ENCODE measurements at places on chromosomes 4 and X.

GRCh38 chr4:102318526-102318925 is 26.8 kb downstream of the SLC39A8 start:
- no peaks in the 10 kb centered on the region for H3K36me3 ChIP-seq
- no peaks in the 10 kb centered on the region for H3K4me1 ChIP-seq
- no peak overlapping the region for H3K27ac ChIP-seq
- H3K27me3 ChIP-seq: no peaks in the 10 kb centered on the region
- no peak for DNase-seq

DNA sequence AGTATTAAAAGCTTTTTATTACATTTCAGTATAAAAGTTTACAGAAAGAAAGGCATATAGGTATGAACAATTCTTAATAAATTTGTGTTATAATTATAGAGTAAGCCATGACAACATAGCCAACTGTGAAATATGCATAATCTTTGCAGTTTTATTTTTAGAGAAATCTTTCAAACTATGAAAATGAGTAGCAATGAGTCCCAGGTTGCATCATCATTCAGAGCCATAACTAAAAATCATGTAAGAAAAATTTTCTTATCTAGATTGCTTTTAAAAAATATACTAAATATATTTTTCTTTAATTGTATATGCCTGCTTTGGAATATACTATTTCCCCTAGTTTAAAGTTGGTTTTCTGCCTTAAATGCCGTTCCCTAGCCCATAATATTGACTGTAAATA is 54.8 kb upstream of the NAF1 start:
- H3K27ac ChIP-seq: no peak overlapping the region
- no peak overlapping the region for H3K4me3 ChIP-seq

DNA sequence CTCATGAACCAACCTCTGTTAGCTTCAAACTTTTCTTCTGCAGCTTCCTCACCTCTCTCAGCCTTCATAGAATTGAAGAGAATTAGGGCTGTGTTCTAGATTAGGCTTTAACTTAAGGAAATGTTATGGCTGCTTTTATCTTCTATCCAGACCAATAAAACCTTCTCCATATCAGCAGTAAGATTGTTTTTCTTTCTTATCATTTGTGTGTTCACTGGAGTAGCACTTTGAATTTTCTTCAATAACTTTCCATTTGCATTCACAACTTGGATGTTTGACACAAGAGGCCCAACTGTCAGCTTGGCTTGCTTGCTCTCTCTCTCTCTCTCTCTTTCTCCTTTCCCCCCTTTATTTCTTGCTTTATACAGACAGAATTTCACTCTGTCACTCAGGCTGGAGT is 22.8 kb upstream of the SOWAHB start:
- no peak overlapping the region for H3K4me3 ChIP-seq
- no peak for DNase-seq
- H3K36me3 ChIP-seq: peaks cover 6% of the 10 kb centered on the region
- no peaks in the 10 kb centered on the region for H3K4me1 ChIP-seq
- no peak overlapping the region for H3K27ac ChIP-seq

DNA sequence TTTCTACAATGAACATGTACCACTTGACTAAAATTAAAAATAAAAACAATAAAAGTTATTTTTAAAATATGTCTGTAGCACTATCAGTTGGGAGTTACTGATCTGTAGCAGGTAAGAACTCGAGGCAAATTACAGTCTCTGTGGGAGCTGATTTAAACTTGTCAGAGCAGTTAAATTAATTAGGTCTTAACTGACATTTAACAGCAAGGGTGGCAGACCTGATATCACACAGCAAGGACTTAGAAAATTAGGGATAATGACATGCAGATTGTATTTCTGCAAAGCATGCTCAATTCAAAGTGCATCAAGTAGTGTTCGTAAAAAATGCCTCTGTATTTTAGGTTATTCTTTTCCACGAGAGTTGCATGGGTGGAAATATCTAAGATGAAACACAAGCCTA is 208.9 kb downstream of the SPATA18 start:
- no peaks in the 10 kb centered on the region for H3K27me3 ChIP-seq
- H3K4me1 ChIP-seq: no peaks in the 10 kb centered on the region
- H3K36me3 ChIP-seq: no peaks in the 10 kb centered on the region
- H3K4me3 ChIP-seq: no peak overlapping the region
- DNase-seq: no peak

- H3K27ac ChIP-seq: peak overlapping the region; percentile 33
- H3K27me3 ChIP-seq: peaks cover 2% of the 10 kb centered on the region
- H3K4me1 ChIP-seq: peaks cover 28% of the 10 kb centered on the region
- DNase-seq: no peak
- H3K36me3 ChIP-seq: no peaks in the 10 kb centered on the region
Observed at GRCh38 chr4:76688619-76689144, 209.3 kb downstream of the SOWAHB start.

GRCh38 chrX:51163730-51164129 is 168.9 kb upstream of the NUDT10 start:
- no peak overlapping the region for H3K4me3 ChIP-seq
- H3K27ac ChIP-seq: no peak overlapping the region
- H3K4me1 ChIP-seq: no peaks in the 10 kb centered on the region
- no peaks in the 10 kb centered on the region for H3K36me3 ChIP-seq
- no peaks in the 10 kb centered on the region for H3K27me3 ChIP-seq

DNA sequence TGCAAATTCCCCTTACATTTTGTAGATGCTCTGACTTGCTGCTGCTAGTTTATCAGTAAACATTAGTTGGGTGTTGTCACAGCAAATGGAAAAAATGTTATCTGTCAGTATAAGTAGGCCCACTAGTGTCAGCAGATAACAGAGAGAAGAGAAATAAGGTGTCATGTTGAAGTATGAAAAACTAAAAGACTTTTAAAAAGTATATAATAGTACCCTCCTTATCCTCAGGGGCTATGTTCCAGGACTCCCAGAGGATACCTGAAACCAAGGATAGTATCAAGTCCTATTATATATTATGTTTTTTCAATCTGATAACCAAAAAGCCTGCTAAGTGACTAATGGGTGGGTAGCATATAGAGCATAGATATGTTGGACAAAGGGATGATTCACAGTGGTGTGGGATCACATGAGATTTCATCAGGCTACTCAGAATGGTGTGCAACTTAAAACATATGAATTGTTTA is 11.6 kb upstream of the BMP2K start:
- H3K27ac ChIP-seq: no peak overlapping the region
- no peak overlapping the region for H3K4me3 ChIP-seq
- H3K4me1 ChIP-seq: no peaks in the 10 kb centered on the region
- no peaks in the 10 kb centered on the region for H3K27me3 ChIP-seq
- DNase-seq: no peak

DNA sequence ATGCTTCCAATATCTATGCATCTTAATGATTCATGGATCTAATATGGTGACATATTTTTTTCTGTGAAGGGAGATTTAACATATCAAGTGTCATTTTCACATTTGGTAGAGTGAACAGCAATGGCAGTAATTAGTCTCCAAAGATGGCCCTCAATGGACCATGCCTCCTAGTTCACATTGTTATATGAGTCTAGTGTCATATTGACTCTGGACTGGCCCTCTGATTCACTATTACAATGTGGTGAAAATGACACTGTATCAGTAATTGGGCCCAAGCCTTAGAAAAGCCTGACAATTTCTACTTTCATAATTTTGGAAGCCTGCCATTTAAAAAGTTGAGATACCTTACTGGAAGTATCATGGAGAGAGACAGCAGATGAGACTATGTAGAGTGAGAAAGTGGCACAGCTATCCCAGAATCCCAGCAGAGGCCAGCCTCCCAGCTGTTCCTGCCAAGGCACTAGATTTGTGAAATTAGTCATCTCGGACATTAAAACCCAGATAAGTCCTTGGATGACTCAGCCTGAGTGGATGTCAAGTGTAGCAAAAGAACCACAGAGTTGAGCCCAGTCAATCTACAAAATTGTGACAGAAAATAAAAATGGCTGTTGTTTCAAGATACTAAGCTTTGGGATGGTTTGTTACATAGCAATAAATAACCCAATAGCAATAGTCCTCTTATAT is 68.4 kb downstream of the ARHGEF38 start:
- no peak overlapping the region for H3K4me3 ChIP-seq
- H3K27ac ChIP-seq: no peak overlapping the region
- H3K36me3 ChIP-seq: no peaks in the 10 kb centered on the region
- no peaks in the 10 kb centered on the region for H3K4me1 ChIP-seq

DNA sequence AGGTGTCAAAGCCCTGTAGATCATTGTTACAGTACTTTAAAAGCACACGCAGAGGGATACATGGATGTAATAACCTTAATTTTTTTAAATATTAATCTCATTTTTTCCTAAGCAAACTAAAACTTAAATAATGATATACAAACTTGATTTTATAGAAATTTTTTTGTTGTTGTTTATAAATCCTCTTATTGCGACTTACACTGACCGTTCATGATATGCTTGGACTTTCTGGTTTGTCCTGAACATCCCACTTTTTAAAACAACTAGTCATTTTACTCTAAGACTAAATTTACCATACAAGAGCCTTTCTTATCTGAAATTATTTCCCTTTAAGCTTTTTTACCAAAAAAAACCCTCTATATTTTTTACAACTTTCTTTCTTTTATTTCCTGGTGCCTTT is 2106.0 kb downstream of the PCDH7 start:
- H3K4me3 ChIP-seq: no peak overlapping the region
- no peak for DNase-seq
- H3K4me1 ChIP-seq: no peaks in the 10 kb centered on the region
- peaks cover 2% of the 10 kb centered on the region for H3K27me3 ChIP-seq
- H3K27ac ChIP-seq: no peak overlapping the region

- no peak overlapping the region for H3K27ac ChIP-seq
- H3K36me3 ChIP-seq: no peaks in the 10 kb centered on the region
- peaks cover 2% of the 10 kb centered on the region for H3K27me3 ChIP-seq
- no peak for DNase-seq
- H3K4me1 ChIP-seq: no peaks in the 10 kb centered on the region
Observed at GRCh38 chrX:109785053-109785452, 52.0 kb upstream of the ACSL4 start.

DNA sequence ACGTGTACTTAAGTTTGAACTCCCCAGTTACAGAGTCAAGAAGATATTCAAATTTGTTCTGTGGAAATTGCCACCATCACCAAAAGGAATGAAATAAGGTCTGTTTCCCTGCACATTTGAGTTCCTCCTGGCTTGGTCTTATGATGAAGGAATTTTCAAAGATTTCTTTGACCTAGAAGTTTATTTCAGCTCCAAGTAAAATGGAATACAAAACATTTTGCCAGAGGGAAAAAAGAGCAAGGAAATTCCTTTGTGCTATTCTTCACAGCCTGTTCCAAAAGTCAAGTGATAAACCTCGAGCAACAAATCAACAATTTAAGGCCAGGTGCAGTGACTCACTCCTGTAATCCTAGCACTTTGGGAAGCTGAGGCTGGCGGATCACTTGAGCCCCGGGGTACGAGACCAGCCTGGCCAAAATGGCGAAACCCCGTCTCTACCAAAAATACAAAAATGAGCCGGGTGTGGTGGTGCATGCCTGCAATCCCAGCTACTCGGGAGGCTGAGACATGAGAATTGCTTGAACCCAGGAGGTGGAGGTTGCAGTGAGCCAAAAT is 3.4 kb downstream of the NKRF start:
- no peaks in the 10 kb centered on the region for H3K4me1 ChIP-seq
- H3K4me3 ChIP-seq: no peak overlapping the region
- no peak for DNase-seq
- H3K36me3 ChIP-seq: no peaks in the 10 kb centered on the region
- no peak overlapping the region for H3K27ac ChIP-seq
- peaks cover 3% of the 10 kb centered on the region for H3K27me3 ChIP-seq

DNA sequence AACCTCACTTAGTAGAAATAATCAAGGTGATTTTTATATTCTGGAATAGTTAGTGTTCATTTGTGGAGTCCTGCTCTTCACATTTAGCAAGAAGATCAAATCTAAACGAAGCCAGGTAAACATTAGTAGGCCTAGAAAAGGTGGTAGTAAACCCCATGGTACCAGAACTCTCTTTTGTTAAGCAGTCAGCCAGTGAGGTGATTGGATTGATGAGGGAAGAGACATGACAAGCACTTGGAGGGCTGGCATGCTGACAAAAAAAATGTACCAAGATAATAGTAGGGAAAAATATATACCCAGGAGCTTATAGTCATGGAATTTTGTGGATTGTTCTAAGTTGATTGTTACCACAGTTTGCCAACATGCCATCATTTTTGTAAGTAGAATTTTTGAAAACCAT is 163.8 kb downstream of the BANK1 start:
- H3K4me1 ChIP-seq: no peaks in the 10 kb centered on the region
- no peak overlapping the region for H3K4me3 ChIP-seq
- H3K27me3 ChIP-seq: no peaks in the 10 kb centered on the region
- no peak overlapping the region for H3K27ac ChIP-seq
- H3K36me3 ChIP-seq: no peaks in the 10 kb centered on the region

Measured in glutamatergic neuron (in vitro differentiated cells).